HFF-Myc (cell line): ENCODE measurements at places on chromosomes 12 and 14.

DNA sequence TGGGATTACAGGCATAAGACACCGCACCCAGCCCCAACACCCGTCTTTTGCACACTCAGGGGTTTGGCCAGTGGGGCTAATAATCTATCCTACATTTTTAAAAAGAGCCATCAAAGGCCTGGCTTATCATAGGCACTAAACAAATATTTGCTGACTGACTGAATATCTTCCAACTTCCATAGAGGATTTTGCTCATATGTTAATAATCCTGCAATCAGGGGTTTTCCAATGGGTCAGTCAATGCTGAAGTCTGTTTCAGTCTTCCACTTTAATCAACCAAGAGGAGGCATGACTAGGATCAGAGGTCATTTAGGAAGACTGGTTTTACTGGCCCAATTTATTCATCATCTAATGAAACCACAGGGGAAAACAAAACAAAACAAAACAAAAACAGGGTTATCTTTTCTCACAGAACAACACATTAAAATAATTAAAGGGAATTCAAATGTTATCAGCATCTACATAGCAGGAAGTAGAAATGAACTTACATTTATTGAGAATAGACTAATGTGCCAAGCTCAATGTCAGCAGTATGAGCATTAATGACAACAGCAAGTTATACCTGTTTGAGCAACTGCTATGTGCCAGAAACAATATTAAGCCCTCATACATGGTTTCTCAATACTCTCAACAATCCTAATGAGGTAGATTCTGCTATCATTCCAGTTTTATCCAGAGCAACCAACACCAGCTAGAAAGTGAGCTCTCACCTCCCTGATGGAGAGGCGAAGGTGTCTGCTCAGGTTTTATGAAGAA is 372.2 kb downstream of the EGLN3 start:
- DNase-seq = no peak

- no peak for DNase-seq
These were observed 28.6 kb upstream of the RND1 start for GRCh38 chr12:48894271-48894670.

GRCh38 chr14:64659366-64659765 is 44.9 kb upstream of the PLEKHG3 start:
- no peak for DNase-seq

DNA sequence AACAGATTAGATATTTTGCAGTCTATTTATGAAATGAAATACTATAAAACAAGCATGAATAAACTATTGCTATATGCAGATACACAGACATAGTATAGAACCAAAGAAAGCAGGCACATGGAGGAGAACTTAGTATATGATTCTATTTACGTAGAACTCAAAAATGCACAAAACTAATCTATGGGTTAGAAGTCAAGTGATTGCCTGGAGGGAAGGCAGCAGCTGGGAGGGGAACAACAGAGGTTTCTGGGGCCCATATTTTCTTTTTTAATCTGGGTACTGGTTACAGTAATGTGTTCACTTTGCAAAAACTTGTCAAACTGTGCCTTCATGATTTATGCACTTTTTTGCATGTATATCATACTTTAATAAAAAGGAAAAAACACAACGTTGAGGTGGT is 202.0 kb downstream of the BCAT1 start:
- DNase-seq = no peak

DNA sequence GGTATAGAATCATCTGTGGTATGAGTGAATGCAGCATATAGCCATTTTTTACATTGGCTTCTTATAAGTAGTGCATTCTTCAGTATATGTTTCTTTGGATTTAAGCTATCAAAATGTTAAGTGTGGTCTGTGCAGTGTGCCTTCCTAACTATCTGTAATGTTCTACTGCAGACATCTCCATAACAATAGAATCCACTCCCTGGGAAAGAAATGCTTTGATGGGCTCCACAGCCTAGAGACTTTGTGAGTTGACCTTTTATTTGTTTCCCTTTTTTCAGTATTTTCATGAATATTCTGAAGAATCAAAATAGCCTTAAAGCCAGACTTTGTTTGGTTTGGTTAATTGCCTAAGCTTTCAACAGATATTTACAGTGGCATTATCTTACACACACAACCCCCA is 107.2 kb downstream of the ZFC3H1 start:
- DNase-seq = no peak
